ENCODE measurements at places on chromosomes 2 and 18. TPM values are rescaled to one million over a fixed set of nuclear protein-coding genes. Genes with fewer than 3 reads are reported as not detected.

DNA sequence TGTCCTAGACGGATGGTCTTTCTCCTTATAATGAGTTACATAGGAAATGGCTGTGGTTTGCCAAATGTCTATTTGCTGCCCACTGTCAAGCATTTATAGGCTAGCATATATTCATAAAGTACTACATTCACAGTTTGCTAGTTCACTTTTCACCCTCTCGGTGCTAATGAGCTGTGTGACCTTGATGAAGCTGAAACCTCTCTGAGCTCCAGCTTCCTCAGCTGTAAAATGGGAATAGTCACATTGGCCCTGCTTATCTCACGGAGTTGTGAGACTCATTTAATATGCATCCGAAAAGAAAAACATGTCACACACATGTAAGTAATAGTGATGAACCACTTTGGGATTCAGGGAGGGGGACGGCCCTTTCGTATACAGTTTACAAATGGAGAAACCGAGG, 17.0 kb downstream of the PRKCE start:
- DNase-seq = no peak

DNA sequence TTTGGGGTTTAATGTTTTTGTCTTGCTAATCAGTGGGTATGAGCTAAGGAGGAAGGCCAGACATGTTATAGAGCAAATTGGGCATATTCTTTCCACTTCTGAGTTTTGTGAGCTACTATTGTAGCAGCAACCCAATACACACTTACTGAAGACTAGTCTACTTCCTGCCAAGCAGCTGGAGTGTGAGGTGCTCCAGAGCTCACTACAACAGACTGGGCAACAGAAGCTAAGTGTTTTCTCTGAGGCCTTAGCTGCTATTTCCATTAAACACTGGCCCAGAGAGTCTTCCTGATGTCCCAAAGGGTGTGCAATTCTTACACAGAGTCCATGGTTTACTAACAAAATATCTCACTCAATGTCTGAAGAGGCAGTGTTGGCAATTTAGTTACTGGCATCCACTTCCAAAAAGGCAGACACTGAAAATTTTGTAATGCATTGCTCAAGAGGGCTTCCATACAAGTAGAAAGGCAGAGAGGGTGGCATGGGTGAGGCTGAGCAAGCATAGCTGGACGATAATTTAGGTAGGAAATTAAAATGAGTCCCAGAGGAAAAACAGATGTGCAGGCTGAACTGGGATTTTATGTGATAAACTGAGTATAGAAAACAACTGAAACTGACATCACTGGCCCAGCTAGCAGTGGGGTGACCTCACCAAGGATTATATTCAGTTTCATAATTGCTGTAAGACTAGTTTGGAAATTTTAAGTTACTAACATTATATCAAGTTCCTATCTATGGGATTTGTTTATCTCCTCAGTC, 68.6 kb downstream of the ZC3H6 start:
- DNase-seq = no peak

GRCh38 chr2:196172951-196173350, 1.6 kb upstream of the STK17B start:
- DNase-seq = no peak

DNA sequence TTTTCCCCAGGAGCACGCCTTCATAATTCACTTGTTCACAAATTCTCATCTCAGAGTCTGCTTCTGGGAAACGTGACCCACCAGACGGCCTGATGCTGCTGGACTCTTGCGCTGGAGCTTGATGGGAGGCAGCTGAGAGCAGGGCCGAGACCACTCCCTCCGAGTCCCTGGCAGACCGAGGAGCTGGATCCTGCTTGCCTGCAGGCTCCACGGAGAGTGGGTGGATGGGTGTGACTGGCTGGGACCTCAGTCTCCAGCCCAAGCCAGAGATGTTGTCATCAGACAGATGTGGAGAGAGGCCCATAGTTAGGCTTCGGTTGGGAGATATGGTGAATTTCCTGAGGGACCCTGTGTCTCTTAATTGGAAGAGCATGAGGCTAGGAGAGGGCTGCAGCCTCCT, 76.4 kb downstream of the TSN start:
- peak; percentile 76 for DNase-seq

DNA sequence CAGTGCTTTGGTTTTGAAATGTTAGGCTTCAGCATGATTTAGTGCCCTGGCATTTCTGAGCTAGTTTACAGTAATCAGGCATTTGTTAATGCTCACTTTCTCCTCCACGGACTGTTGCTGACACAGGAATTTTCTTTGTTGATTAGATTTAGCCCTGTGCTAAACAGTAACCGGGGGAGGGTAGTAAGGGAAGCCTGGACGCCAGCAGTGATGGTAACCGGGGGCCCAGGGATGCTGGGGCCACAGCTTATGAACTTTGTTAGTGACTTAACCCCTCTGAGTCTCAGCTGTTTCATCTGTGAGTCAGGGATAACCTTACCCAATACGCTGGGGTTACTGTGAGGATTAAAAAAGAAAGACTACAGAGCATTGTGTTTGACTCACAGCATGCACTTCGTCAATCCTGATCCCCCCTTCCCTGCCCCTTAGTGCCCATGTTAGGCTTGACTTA, 33.5 kb downstream of the KLHL29 start:
- no peak for DNase-seq

GRCh38 chr2:167681234-167682015, 566.0 kb downstream of the STK39 start:
- DNase-seq = no peak

Gene CHST10
- total RNA-seq = 10.2 TPM

Gene DNAJC5G
- total RNA-seq = 6.0 TPM

Gene QPCT
- 1.8 TPM for total RNA-seq

Gene ALPP
- not detected for total RNA-seq

Gene OBSL1
- total RNA-seq = 213 TPM

Gene PLB1
- total RNA-seq = 1.6 TPM

Gene TTLL4
- total RNA-seq = 4.3 TPM
